ENCODE measurements at places on chromosomes 4 and X.

- DNase-seq: no peak
Observed at GRCh38 chr4:126213996-126214395, 899.2 kb downstream of the FAT4 start.

- no peak for DNase-seq
Observed at GRCh38 chr4:99144070-99144469, at the start of gene ADH4. TSS of gene ADH4 (minus strand) at chr4:99144297. CDS start at chr4:99144222, 75 bp downstream.

DNA sequence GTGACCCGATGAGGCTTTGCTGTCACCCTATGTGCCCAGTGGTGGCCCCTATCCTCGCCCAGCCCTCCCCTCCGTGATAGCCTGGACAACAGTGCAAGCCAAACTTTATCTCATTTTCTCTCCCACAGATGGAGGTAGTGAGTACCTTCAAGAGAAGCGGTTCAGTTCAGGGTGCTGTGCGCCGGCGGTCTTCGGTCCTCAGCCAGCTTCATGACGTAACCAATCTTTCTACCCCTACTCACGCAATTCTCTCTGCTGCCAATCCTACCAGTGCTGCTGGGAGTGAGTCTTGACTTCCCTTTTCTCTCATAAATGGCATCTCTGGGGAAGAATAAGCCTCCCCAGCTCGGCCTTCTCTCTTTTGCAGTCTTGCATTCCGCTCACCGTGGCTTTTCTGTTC is 29.5 kb downstream of the CCNQ start:
- no peak for DNase-seq

GRCh38 chrX:29315931-29316330 is 728.7 kb downstream of the IL1RAPL1 start:
- no peak for DNase-seq

DNA sequence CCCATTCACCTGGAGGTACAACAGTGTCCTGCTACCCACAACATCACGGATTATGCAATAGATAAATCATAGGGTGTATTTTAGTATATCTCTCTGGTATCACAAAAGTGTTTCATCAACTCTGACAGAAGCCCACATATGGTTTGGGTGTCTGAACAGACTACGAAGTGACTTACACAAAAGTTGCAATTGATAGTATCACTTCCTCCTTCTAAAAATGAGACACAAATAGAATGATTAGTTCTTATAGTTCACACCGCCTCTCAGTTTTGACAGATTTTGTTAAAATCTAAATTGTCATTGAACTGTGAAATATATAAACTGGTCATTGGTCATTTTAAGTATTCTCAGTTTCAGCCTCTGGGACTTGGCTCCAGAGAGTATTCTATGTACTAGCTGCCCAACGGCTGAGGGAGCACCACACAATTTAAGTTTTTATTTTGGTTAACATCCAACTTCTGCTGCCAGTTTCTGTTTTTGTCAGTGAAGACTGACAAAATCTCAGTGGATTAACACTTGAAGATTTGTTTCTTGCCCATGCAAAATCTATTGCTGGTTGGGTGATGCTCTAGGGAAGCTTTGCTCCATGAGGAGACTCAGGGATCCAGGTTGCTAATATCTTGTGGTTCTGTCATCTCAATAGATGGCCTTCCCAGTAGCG is 113.8 kb upstream of the PUDP start:
- no peak for DNase-seq

GRCh38 chrX:130893356-130894085 is 9.5 kb downstream of the ENOX2 start:
- DNase-seq: peak; percentile 28

All from mesenchymal stem cell (in vitro differentiated cells and primary cell).